CD4-positive, alpha-beta T cell treated with Interleukin-2 at 100 ng/mL for 4 hours (primary cell): ENCODE measurements at places on chromosomes 12 and 14.

DNA sequence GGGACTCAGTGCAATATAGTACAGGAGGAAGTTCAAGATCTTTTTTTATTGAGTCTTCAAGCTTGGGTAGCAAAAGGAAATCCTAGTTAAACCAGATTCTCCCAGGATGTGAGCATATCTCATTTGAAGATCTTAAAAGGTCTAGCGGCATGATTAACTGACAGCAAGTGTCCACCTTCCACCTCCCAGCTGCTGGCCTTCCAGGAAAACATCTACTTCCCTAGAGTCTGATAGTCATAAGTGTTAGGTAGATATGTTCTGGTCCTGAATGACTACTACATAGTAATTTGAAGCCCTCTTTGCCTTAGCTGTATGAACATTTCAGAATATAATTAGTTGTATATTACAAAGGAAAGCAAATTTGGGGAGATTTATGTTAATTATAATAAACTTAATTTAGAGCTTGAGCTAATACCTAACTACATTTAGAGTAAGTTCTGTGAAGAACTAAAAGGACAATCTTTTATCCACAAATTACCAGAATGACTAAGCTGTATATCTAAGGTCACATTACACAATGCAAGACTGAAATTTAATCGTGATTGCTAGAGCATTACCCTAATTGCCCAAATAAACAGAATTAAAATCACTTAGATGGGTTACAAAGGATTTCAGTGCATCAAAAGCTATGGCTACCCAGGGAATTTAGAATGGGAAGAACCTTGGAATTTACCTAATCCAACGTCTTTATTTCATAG, 9.9 kb downstream of the LGR5 start:
- DNase-seq: no peak

- no peak for DNase-seq
Measured at GRCh38 chr12:117577122-117577657, 215.8 kb upstream of the NOS1 start.

DNA sequence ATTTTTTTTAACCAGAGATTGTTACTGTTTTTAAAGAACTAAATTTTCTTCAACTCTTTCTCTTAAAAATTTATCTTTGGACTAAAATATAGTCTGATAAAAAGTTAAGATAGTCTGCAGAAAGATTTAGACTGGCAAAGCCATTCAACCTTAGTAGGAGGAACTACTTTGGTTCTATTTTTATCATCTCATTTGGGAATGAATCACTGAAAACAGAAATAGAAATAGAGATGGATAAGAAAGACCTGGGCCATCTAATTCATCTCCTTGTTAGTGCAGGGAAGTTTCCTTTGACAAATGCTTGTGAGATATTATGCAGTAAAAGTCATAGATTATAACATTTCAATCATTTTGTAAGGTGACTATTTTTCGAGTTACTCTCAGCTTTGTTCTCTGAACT, 263.2 kb upstream of the NPAS3 start:
- no peak for DNase-seq

DNA sequence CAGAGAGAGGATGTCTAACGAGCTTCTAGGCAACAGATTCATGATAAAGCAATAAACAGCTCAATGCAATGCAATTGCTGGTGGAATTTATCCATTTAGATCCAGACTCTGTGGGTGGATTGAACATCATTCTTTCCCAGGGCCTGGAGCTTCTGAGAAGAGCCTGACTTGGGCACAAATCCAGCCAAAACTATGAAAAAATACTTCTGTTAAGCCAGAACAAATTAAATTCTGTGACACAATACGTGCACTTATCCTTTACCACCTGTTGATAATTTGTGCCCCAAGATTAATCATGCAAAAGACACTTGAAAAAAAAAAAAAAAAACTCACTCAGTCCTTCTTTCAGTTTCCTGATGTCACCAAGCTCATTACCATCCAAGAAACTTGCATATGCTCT, 446.0 kb upstream of the DCN start:
- DNase-seq: no peak

GRCh38 chr12:112007945-112008344, 5.0 kb downstream of the TMEM116 start:
- no peak for DNase-seq

DNA sequence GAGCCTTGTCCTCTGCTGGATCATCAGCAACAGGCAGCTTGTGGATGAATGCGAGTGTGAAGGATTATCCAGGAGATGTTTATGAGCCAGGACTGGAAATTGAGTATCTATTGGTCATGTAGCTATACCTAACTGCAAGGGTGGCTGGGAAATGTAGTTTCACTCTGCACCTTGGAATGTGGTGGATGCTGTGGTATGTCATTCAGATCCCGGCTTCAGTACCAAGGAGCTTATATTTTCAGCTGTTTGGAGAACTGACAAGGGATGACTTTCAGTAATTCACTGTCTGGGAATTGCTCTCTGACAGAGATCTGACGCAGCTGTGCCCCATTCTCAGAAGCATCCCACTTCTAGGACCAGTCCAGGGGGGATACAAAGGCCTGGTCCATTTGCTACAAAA, 792.3 kb upstream of the NOVA1 start:
- DNase-seq: no peak

DNA sequence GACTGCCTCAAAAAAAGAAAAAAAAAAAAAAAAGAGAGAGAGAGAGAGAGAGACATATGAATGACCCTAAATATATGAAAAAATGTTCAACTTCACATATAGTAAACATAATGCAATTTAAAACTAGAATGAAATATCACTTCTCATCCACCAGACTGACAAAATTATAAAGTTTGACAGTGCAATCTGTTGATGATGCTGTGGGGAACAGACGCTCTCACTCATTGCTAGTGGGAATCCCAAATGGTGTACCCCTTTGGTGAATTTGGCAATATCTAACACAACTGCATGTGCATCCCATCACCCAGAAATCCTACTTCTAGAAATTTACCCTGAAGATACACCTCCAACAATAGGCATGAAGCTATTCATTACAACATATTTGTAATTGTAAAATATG, 2.3 kb upstream of the GSG1 start:
- no peak for DNase-seq

DNA sequence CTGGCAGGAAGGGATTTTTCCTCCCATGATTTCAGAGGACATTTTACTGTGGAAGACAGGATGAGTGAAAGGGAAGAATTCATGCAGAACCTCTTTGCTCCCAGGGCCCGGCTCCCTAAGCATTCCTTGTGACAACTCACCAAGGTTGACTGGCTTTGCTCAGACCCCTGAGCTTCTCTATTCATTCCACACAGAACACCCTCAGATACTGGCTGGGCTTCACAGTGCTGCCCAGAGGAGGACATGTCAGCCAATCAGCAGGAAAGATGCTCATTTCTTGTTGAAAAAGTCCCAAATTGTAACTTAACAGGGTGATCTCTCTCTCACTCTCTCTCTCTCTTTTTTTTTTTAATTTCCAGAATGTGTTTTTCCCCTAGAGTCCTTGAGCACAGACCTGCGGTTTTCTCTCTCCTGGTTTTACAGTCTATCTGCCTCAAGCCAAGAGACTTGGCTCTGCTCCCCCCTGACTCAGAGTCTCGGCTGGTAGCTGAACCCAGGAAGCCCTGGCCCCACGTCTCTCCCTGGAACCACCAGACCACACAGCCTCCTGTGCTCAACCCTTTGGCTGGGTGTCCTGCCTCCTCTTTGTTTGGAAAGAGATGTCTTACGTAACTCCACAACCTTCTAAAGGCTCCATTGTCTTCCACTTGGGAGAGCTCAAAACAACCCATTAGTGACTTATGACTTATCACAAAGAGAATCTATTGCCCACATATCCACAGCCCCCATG, 43.9 kb downstream of the SSPN start:
- no peak for DNase-seq

- DNase-seq: no peak
Measured at GRCh38 chr12:79569679-79570078, 121.1 kb downstream of the PAWR start.

GRCh38 chr12:6376079-6376869, 911 bp upstream of the SCNN1A start:
- DNase-seq: no peak

DNA sequence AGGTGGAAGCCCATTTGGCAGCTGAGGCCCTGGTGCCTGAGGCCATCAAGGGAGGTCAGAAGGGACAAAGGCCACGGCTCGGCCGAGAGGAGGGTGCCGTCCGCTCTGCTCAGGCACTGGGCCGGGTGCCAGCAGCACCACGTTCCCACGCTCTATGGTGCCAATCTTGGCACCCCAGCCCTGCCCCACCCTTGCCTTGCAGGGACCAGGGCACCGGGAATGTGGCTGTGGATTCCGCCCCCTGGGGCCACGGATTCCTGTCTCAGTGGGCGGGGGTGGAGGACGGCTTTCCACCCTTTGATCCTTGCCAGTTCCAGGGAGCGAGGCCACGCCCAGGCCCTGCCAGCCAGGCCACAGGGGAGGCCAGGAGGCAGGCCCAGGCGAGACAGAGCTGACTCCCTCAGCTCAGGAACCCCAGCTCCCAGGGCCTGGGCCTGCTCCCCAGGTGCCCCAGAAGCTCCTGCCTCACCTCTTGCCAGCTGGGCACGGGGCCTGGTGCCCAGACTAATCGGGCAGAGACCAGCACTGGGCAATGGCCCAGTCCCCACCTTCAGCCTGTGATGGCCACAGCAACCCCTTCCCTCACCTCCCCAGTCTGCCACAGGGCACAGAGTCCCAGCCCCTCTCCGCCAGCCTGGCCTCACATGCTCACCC, 26.4 kb upstream of the GPR132 start:
- DNase-seq: no peak

DNA sequence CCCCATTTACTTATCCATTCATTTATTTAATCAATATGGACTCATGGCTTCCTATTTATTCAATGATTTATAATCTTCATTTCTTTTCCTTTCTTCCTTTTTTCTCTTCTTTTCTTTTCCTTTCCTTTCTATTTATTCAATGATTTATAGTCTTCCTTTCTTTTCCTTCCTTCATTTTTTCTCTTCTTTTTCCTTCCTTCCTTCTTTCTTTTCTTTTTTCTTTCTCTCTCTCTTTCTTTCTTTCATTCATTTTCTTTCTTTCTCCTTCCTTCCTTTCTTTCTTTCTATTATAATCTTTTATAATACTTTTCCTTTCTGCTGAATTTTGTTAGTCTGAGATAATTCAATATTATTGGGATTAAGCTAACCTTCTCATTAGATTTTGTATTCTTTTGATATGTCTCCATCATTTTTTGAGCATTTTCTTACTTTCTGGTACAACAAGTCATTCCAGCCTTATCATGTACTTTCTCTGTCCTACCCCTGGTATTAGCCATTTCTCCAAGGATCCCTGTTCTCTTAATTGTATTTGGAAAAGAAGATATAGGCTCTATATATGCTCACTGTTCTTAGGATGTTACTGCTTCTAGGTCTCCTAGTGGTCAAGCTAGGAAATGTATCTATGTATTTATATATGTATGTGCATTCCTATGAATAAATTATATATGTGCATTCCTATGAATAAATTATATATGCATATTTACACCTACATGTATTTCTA, 12.1 kb downstream of the LACRT start:
- no peak for DNase-seq

GRCh38 chr12:2120982-2121758, 68.4 kb downstream of the CACNA1C start:
- no peak for DNase-seq

GRCh38 chr12:106174876-106175275, 36.1 kb upstream of the NUAK1 start:
- no peak for DNase-seq

DNA sequence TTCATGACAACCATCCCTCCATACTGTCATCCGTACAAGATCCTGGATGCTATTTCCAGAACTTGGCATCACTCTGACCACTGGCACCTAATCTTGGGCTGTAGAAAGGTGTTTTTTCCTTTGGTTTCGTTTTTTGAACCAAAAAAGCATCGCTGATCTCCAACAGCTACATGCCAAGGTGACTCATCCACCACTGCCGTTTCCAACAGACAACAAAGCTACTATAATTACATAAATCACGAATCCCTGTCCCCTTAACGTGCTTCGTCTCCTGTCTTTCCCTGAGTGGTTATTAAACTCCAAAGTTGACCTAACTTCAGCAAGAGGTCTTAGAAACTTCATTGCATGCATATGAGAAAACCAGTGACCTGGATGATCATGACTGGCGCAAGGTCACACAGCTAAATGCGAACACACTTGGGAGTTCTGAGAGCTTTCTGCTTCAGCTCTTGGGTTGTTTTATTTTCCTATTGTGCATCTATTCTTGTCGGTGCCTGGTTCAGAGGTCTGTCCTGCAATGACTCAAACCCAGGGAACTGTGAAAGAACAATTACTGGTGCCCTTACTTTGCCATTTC, 99.9 kb downstream of the PPM1H start:
- DNase-seq: no peak

GRCh38 chr14:95449131-95449530, 67.3 kb downstream of the SYNE3 start:
- DNase-seq: no peak

DNA sequence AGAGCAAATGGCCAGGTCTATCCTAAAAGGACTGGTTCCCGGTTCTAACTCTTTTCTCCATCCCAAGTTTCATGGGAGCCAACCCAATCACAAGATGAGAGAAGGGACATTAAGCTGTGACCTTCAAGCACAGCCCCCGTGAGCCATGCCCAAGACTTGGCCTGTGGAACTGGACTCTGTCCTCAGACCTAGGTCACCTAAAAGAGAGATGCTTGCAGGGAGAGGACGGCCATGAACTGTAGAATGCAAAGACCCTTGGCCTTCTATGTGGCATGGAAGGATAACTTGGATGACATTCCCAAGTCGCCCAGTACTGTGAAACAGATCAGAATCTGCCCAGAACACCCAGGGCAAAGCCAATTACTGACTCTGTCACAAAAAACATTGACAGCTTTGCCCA, 263.5 kb downstream of the DPF3 start:
- DNase-seq: no peak

DNA sequence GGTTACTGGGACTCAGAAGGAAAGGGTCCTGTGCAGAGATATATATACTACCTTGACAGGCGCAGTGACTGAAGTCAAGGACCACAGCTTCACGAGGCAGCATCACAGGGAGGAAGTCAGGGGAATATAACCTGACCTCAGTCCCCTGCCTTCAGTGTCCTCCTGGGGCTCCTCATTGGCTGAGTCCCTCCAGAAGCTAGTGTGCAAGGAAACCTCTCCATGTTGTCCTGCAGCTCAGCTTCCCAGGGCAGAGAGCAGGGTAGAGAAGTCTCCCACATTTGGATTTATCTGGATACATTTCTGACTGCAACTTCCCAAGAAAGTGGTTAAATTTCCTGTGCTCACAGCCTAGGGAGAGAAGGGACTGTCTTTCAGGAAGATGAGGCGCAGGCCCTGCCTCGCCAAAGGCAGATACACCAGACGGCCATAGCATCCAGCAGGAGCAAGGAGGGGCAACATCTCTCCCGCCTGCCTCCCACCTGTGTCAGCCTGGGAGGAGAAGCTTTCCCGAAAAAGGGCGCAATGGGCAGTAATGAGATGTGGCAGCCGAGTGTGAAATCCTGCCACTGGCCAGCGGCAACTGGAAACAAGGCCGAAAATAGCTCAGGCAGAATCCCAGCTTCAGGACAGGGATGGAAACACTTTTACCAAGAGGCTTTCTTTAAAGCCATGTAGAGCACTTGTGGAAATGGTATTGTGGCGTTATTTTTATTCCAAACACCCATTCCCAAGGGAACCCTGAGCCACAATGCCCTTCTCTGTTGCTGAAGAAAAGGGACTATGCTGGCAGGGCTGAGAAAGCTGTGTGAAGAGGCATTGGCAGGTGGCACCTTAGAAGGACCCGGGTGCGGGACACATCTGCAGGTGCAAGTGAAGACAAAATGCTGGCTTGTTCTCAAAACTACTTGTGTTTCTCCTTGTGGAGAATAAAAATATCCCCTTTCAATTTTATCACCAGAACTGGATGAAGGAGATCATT, 54.9 kb upstream of the HIF1A start:
- DNase-seq: no peak

GRCh38 chr12:2904260-2904659, 13.6 kb downstream of the TULP3 start:
- DNase-seq: no peak
